CD4-positive, alpha-beta T cell (primary cell): ENCODE measurements at places on chromosomes 13 and 19.

DNA sequence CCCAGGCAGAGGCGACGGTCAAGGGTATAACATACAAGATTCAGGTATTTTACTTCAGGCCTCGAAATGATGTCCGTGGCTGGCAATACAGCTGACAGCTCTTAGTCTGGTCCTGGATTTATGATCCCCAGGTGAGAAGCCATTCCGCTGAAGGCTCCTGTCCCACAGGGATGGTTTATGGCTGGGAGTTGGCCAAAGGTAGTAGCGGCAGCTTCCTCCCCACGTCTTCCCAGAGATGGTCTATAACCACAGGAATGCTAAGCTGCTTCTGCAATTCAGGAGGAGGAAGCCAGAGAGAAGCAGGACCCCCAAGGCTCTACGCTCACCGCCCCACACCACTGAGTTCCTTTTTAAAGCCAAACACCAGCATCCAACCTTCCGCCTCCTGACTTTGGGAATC lies 27.1 kb downstream of the OLFM2 start:
- no peak for DNase-seq

DNA sequence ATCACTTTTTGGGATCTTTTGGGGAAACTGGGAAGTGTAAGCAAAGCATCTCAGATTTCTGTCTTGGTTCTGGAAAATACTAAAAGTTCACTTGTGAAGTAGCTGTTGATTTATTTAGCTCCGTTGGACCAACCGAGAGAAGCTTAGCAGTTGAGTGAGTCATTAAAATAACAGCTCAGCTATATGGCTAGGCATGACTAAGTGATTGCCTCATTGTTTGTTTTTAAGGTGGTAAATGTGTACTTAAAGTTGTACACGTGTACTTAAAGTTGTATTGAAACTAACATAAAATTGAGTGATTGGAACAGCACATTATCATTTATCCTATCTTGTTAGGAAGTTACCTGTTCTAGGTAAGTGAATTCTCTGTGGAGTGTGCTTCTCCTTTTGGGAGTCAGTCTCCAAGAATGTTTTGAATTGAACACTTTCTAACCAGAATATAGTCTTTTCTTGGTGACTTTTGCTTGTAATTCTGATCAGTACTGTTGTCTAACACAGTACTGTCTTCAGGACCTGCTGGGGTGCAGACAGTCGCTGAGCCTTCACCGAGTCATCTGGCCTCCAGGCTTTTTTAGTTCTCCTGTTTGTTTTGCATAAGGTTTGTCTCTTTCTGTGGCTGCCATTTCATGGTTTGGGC lies 2.9 kb upstream of the DCUN1D2 start:
- no peak for DNase-seq

DNA sequence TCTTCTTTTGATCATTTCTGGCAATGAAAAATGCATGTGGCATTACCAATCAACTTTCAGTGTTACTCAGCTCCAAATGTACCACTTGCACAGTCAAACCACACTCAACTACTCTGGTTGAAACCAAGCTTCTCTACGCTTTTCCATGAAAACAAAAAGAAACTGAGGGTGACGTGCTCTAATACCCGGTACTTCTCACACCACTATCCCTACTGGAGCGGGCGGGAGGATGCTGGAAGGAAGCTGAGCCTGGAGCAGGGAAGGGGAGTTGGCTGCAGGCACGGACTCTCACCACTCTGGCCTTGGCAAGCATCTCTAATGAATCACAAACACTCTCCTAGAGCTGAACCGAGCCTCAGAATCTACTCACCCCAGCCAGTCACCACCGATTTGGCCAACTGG lies 48.2 kb downstream of the STK24 start:
- DNase-seq: no peak

DNA sequence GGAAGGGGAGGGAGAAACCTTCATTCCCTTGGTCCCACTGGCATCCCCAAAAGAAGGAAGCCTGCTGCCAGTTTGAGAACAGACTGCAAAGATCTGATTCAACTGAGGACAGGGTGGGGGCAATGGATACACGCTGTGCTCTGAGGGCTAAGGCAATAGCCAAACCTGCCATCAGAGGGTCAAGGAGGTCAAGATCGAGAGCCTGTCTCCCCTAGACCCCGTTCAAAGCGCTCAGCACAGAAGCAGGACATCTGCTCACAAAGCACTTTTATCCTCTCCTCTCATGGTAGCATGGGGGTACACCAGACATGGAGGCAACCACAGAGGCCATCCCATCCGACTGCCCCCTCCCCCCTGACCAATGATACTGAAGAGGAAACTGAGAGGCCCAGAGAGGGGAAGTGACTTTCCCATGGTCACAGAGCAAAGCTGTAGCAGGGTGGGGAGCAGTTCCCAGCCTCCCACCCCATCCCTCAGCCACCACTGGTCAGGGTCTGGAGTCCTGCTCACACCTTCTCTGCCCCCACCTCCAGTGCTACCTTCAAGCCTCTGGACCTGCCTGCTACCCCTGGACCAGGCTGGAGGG lies 11.1 kb downstream of the POU2F2 start:
- no peak for DNase-seq

DNA sequence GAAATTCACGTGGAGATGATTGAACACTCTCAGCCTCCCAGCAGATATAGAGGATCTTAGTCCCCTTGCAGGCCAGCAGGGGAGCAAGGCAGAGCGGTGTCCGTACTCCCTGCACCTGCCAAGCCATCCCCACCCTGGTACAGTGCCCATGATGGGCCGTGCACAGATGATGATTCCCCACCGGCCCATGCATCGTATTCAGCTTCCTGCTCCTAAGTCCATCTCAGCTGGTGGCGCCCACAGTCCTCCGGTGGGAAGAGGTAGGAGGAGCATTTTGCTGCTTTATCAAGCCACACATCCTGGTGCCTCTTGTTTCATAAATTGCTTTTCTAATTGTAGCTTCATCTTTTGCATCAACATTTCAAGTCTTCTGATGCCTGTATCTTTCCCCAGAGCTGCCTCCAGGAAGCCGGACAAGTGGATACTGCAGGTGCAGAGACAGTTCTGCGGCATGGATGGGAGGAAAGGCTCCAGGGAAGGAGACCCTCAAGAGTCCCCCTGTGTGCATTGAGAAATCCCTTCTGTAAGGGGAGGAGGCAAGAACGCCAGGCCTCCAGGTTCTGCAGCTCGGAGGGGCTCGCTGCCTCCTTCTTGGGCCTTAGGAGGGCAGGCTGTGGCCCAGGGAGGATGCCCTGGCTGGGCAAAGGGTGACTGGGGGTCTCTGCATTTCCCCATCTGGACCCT lies 55.3 kb downstream of the F2RL3 start:
- DNase-seq: no peak

GRCh38 chr19:41597600-41598041 lies 21.7 kb downstream of the CEACAM21 start:
- DNase-seq: peak; percentile 65

DNA sequence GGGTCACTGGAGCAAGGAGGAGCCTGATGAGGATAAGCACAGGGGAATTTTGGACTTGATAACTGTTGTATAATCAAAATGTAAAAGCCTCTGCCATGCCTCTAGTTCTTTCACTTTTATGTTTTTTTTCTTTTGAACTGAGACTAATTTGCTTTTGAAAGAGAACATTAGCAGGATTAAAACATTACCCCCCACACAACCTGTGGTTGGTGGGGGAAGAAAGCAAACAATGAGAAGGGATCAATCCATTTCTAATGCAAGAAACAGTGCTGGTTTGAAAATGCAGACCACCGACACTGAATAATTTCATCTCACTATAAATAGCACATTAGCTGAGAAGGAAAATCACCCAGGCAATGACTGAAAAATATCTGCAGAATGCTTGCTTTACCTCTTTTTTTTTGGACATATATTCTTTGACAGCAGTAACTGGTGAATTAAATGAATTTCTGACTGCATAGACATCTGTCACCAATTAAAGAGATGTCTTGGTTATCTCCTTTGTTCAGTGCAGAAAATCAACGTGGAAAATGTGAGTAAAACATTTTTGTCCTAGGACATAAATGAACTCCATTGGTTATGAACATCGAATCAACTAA lies 48.6 kb upstream of the TRPC4 start:
- DNase-seq: no peak

DNA sequence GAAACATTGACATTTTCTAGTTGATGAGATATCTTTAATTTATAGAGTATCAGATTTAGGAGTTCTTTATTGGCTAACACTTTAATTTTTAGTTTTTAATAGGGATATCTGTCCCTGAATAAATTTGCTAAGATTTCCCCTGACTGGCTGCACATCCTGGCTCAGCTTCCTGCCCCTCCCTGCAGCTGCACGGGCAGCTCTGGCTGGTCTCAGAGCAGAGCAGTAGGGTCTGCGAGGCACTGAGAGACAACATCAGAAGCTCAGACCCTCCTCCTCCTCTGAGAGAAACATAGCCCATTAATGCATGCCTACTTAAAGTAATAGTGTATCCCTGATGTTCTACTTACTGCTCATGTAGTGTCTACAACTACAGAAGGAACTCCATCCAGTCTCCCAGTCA lies 139.2 kb downstream of the TNFSF13B start:
- peak; percentile 38 for DNase-seq

GRCh38 chr13:42116225-42116624 lies 67.8 kb downstream of the DGKH start:
- DNase-seq: no peak

GRCh38 chr19:1067341-1067957 lies 482 bp downstream of the ARHGAP45 start:
- DNase-seq: peak; percentile 89

DNA sequence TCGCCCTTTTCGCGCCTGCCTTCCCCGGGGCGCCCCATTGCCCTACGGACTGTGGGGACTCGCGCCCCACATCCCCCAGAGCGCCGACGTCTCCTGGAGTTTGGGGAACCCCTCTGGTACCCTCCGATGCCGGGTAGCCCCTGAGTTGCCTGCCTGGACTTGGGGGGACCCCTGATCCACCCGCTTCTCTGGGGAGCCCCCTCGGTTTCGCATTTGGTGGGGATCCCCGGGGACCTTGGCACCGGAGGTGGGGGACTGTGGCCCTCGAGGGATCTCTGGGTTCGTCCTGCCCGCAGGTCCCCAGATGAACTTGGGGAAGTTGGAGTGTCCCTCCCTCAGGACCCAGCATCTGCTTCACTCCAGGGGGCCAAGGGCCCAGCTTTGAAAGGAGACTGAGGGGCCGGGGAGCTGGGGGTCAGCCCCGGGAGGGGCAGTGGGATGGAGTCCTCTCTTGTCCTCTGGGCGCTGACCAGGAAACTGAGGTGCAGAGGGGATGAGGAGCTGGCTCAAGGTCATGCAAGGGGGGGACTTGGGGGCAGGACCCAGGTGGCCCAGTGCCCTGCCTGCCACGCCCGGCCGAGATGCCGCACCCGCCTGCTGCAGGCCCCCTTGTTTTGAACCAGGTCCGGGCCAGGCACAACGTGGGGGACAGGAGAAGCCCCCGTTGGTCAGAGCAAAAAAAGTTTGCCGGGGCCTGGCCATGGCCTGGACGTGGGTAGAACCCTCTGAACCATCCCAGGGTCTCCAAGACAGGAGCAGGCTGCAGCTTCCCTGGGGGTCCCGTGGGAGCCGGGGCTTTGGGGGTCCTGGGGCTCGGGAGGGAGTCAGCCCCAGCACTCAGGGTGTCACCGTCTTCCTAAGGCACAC lies 1.0 kb downstream of the EFNA2 start:
- no peak for DNase-seq

GRCh38 chr13:80921541-80921940 lies 580.6 kb upstream of the SPRY2 start:
- no peak for DNase-seq

DNA sequence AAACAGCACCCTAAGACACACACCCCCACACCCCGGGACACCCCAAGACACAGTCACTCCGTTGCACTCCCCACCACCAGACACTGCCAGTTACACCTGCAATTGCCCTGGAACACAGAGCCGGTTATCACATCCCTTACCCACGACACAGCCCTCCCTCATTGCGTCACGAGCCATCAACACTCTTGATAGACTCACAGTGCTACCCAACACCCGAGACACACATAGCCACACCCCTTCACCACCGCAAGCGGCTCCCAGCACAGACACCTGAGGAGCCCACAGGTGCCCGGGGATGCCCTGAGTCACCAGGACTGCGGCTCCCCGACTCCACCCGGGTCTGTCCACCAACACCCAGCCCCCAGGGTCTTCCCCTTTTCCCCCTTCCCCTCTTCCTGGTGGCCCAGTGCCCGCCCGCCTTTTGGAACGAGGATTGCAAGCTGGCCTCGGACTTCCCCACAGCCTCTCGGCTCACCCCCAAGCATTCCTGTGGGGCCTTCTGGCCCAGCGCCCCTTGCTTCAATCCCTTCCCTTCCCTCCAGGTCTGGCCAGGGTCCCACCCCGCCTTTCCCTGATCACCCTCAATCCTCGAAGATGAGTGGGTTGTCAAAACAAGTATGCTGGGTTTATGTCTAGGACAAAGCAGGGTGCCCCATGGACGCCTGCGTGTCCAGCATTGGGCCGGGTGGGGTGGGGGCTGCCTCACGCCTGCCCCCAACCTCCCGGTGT lies 1.7 kb upstream of the PTGER1 start:
- peak; percentile 33 for DNase-seq

DNA sequence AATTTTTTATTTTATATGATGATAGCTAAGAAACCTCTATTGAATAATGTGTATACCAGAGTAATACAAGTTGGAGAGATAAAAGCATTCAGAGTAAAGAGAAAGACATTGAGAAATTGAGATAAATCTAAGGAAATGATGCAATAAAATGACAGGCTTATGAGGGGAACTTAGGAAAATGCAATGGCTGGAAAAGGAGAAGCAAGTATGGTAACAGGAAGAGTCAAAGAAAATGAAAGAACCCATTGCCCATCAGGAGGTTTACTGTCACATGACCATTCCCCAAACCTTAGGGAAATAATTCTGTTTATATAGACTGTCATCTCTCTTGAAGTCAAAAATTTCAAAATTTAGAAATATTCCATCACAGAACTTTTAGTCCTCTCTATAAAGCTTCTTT lies 808.0 kb upstream of the PRR20A start:
- no peak for DNase-seq

GRCh38 chr13:25686831-25687470 lies 315.2 kb downstream of the ATP8A2 start:
- no peak for DNase-seq

- DNase-seq: no peak
Measured at GRCh38 chr13:92317066-92317465, 909.5 kb upstream of the GPC6 start.

- DNase-seq: no peak
Measured at GRCh38 chr13:42247883-42248282, 24.1 kb upstream of the AKAP11 start.
